ENCODE measurements at places on chromosomes 16 and 17.
A peak's percentile ranks its signal among the peaks of the same experiment; 100 is the strongest.

- no peaks in the 10 kb centered on the region for H3K4me1 ChIP-seq
- no peaks in the 10 kb centered on the region for H3K27me3 ChIP-seq
- H3K36me3 ChIP-seq, result peaks cover 88% of the 10 kb centered on the region
- no peak overlapping the region for H3K27ac ChIP-seq
Measured at GRCh38 chr17:5378566-5379207, 40.8 kb downstream of the NUP88 start.

DNA sequence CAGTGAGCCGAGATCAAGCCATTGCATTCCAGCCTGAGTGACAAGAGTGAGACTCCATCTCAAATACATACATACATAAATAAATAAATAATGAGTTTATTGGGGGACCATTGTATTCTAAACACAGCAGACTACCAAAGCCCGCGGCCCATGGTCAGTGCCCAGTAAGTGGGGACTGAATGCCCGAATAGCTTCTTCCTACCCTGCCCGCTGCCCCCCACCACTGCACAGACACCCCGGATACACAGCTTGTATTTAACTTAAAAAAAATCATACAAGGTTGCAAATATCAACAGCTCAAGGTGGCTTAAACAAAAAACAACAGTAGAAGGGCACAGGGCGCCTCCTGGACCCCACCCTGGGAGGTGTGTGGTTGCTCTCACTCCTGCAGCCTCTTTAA, 22.6 kb upstream of the TLK2 start:
- no peaks in the 10 kb centered on the region for H3K4me1 ChIP-seq
- H3K36me3 ChIP-seq, result no peaks in the 10 kb centered on the region
- no peak overlapping the region for H3K4me3 ChIP-seq
- DNase-seq, result no peak
- no peak overlapping the region for H3K27ac ChIP-seq

DNA sequence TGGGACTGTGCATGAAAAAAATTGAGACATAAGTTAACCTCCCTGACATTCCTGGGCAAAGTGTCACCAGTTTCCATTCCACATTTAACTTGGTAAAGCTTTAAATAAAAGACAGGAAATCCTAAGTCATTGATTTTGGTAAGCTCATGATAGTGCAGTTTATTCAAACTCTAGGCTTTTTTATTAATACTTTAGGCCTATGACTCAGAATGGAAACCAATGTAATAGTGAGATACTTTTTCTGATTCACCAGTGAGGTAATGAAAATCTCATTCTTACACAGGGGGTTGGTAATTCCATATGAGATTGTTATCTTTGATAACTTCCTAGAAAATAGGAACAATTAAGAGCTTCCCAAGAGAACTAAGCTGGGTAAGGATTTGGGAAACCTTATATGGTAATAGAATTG, 91.1 kb downstream of the NLK start:
- H3K4me3 ChIP-seq, result no peak overlapping the region
- H3K27ac ChIP-seq, result no peak overlapping the region
- DNase-seq, result no peak
- H3K27me3 ChIP-seq, result no peaks in the 10 kb centered on the region
- no peaks in the 10 kb centered on the region for H3K36me3 ChIP-seq

- no peak overlapping the region for H3K4me3 ChIP-seq
- H3K27ac ChIP-seq, result no peak overlapping the region
- H3K36me3 ChIP-seq, result peaks cover 8% of the 10 kb centered on the region
- no peaks in the 10 kb centered on the region for H3K27me3 ChIP-seq
- peaks cover 5% of the 10 kb centered on the region for H3K4me1 ChIP-seq
Measured at GRCh38 chr17:82664701-82665182, 16.5 kb upstream of the WDR45B start.

GRCh38 chr17:74414510-74414909, 17.4 kb upstream of the GPRC5C start:
- H3K4me1 ChIP-seq, result no peaks in the 10 kb centered on the region
- DNase-seq, result no peak
- no peaks in the 10 kb centered on the region for H3K27me3 ChIP-seq
- H3K36me3 ChIP-seq, result no peaks in the 10 kb centered on the region

DNA sequence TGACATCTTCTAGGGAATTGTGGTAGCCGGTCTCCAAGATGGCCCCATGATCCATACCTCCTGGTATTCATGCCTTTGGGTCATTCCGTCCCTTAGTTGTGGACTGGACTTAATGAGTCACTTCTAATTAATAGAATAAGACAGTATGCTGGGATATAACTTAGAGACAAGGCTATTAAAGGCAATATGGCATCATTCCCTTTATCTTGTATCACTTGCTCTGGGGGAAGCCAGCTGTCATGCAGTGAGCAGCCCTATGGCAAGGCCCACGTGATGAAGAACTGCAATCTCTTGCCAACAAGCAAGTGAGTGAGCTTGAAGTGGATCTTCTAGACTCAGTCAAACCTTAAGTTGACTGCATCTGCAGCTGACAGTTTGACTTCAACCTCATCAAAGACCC, 97.8 kb upstream of the MED13 start:
- H3K27ac ChIP-seq, result no peak overlapping the region
- H3K36me3 ChIP-seq, result no peaks in the 10 kb centered on the region

- no peak overlapping the region for H3K4me3 ChIP-seq
- H3K27ac ChIP-seq, result no peak overlapping the region
- peaks cover 10% of the 10 kb centered on the region for H3K4me1 ChIP-seq
- no peaks in the 10 kb centered on the region for H3K36me3 ChIP-seq
Measured at GRCh38 chr17:80929449-80929848, 62.2 kb upstream of the CHMP6 start.

GRCh38 chr16:4637501-4638166, 13.0 kb downstream of the MGRN1 start:
- H3K27ac ChIP-seq, result no peak overlapping the region
- H3K4me1 ChIP-seq, result peaks cover 44% of the 10 kb centered on the region
- H3K4me3 ChIP-seq, result no peak overlapping the region
- no peaks in the 10 kb centered on the region for H3K36me3 ChIP-seq

GRCh38 chr16:50024207-50024606, 818 bp upstream of the CNEP1R1 start:
- H3K4me1 ChIP-seq, result peaks cover 29% of the 10 kb centered on the region
- H3K36me3 ChIP-seq, result peaks cover 11% of the 10 kb centered on the region
- H3K27me3 ChIP-seq, result no peaks in the 10 kb centered on the region
- H3K4me3 ChIP-seq, result no peak overlapping the region
- DNase-seq, result no peak
- no peak overlapping the region for H3K27ac ChIP-seq

GRCh38 chr17:78896091-78896833, 6.7 kb downstream of the CEP295NL start:
- H3K27me3 ChIP-seq, result no peaks in the 10 kb centered on the region
- peak overlapping the region; percentile 81 for H3K27ac ChIP-seq
- no peak overlapping the region for H3K4me3 ChIP-seq

DNA sequence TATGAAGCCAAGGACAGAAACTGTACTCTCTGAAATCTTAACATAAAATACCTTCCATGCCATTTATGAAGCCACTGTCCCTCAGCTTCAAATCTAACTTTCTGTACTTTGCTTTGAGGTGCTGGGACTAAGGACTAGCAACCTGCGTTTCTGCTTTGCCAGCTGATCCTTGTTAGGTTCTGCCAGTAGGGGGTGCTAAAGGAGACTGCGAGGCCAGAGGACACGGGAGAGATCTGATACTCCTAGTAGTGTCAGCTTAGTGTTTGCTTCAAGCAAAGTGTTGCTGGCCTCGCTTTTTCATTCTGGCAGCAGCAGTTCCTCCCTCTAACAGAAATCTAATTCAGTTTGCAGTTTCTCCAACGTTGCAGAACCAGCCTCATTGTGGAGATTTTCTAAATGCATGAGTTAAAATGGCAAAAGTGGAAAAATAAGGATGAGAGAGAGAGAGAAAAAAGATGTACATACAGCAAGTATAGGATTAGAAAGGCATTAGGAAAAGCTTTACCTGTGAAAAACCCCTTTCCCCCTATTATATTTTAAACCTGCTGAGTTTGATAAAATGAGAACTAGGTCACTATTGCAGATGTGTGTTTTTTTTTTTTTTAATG, 297.5 kb downstream of the CA10 start:
- no peak for DNase-seq
- H3K27me3 ChIP-seq, result no peaks in the 10 kb centered on the region
- no peak overlapping the region for H3K27ac ChIP-seq
- no peaks in the 10 kb centered on the region for H3K4me1 ChIP-seq

DNA sequence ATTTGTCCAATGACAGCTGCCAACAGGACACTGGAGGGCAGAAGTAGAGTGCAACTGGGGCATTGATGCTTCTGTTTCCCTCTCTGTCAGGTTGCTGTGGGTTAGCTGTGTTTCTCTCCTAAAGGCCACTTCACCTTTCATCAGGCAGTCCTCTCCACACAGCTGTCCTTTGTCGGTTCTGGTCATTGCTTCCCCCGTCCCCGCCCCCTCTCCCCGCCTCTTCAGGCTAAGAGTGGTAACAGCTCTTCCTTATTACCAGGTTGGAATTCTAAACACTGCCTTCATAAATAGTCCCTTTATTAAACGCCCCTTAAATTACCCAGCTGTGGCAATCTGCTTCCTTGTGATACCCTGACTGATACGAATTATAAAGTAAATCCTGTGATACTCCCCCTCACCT, 31.8 kb upstream of the NSRP1 start:
- no peak for DNase-seq
- no peaks in the 10 kb centered on the region for H3K27me3 ChIP-seq
- H3K36me3 ChIP-seq, result no peaks in the 10 kb centered on the region
- H3K4me1 ChIP-seq, result no peaks in the 10 kb centered on the region
- no peak overlapping the region for H3K4me3 ChIP-seq
- H3K27ac ChIP-seq, result no peak overlapping the region

- H3K27me3 ChIP-seq, result no peaks in the 10 kb centered on the region
- DNase-seq, result no peak
- H3K4me1 ChIP-seq, result peaks cover 27% of the 10 kb centered on the region
- H3K4me3 ChIP-seq, result no peak overlapping the region
Measured at GRCh38 chr16:1976951-1977874, 4.1 kb downstream of the NOXO1 start.

GRCh38 chr16:77133706-77134105, 57.3 kb upstream of the MON1B start:
- no peaks in the 10 kb centered on the region for H3K4me1 ChIP-seq
- H3K4me3 ChIP-seq, result no peak overlapping the region
- no peak overlapping the region for H3K27ac ChIP-seq

GRCh38 chr16:64217789-64218535, 903.9 kb downstream of the CDH11 start:
- H3K27ac ChIP-seq, result no peak overlapping the region
- DNase-seq, result no peak
- H3K27me3 ChIP-seq, result no peaks in the 10 kb centered on the region
- H3K4me3 ChIP-seq, result no peak overlapping the region

GRCh38 chr17:81542431-81543338, 9.5 kb downstream of the FAAP100 start:
- no peak overlapping the region for H3K27ac ChIP-seq
- no peak overlapping the region for H3K4me3 ChIP-seq
- H3K27me3 ChIP-seq, result no peaks in the 10 kb centered on the region
- DNase-seq, result no peak
- no peaks in the 10 kb centered on the region for H3K36me3 ChIP-seq
- H3K4me1 ChIP-seq, result peaks cover 2% of the 10 kb centered on the region

DNA sequence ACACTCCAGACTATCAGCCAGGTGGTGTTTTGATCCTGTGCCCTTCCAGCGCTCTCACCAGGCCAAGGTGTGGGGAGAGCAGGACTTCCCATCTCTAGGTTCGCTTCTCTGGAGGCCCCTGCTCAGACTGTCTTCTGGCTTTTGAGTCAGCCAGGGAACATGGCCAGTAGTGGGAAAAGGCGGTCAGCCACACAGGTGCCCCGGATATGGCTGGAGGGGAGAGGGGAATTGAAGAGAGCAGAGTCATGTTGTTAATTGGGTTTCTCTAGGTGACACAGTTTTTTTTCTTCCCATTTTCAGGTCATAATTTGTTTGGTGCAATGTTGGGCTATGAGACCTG, 1.5 kb downstream of the MINK1 start:
- H3K27me3 ChIP-seq, result no peaks in the 10 kb centered on the region
- no peak for DNase-seq
- H3K36me3 ChIP-seq, result no peaks in the 10 kb centered on the region

GRCh38 chr17:35856603-35857002, 12.1 kb downstream of the HEATR9 start:
- DNase-seq, result no peak
- no peak overlapping the region for H3K4me3 ChIP-seq
- H3K36me3 ChIP-seq, result no peaks in the 10 kb centered on the region

DNA sequence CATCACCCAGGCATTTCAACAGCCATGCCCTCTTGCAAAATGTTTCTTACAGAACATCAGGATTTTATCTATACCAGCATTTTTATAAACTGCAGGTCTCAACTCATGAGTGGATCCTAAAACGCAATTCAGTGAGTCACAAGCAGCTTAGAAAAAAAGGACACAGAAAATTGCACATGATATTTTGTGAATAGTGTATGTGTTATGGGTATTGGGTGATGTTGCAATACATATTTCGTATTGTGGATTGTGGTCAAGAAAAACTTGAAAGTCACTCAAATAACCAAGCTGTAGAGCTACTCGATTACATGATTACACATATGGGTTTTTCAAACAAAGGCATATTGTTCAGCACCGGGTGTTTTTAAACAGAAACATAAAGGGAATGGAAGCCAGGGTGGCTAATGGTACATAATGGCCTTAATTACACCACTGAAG, 1.4 kb downstream of the WIPI1 start:
- H3K4me1 ChIP-seq, result peaks cover 30% of the 10 kb centered on the region
- peak overlapping the region; percentile 85 for H3K4me3 ChIP-seq
- H3K27me3 ChIP-seq, result no peaks in the 10 kb centered on the region
- H3K36me3 ChIP-seq, result peaks cover 15% of the 10 kb centered on the region

DNA sequence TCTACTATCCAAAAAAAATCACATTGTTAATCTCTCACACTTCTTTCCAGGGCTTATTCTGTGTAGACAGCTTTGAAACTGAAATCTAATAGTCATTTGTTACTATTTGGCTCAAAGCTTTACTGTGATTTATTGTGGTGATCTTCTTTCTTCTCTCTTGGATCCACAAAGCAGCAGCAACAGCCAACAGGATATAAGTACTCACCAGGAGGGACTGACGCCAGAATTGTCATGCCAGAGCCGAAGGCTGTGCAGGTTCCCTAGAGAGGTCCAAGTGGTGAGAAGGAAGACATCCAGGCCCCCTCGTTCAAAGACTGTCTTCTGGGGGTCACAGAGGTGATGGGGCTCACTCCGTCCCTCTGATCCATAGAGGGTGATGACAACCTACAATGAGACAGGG, 33.3 kb downstream of the PKD1L3 start:
- no peaks in the 10 kb centered on the region for H3K36me3 ChIP-seq
- no peak for DNase-seq
- H3K27me3 ChIP-seq, result no peaks in the 10 kb centered on the region
- no peak overlapping the region for H3K4me3 ChIP-seq
- H3K27ac ChIP-seq, result no peak overlapping the region

DNA sequence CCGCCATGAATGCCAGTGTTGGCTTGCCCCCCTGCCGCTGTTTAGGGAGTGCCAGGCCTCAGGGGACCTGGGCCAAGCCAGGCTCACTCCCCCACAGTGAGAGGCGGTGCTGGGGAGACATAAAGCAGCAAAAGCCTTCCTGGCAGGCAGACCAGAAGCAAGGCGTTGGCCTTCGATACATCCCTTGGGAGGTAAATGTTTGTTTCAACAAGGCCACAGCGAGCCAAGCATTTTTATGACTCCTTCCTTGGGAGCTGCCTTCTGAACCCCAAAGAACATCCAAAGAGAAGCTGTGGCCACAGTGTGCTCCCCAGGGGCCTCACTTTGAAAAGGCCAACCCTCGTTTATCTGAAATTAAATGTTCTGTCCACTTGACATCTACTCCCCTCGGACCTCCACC, 119.7 kb upstream of the CIBAR2 start:
- H3K27ac ChIP-seq, result peak overlapping the region; percentile 24
- no peak overlapping the region for H3K4me3 ChIP-seq
- H3K4me1 ChIP-seq, result peaks cover 62% of the 10 kb centered on the region
- no peaks in the 10 kb centered on the region for H3K36me3 ChIP-seq

- peaks cover 28% of the 10 kb centered on the region for H3K4me1 ChIP-seq
- no peak overlapping the region for H3K4me3 ChIP-seq
- H3K27me3 ChIP-seq, result no peaks in the 10 kb centered on the region
- no peaks in the 10 kb centered on the region for H3K36me3 ChIP-seq
- no peak overlapping the region for H3K27ac ChIP-seq
Measured at GRCh38 chr16:68077866-68078700, 7.1 kb upstream of the NFATC3 start.

Data from vagina (tissue), 2 donors.